Upper lobe of left lung (tissue), 6 donors: ENCODE measurements at places on chromosomes 2 and 18. TPM values are rescaled to one million over a fixed set of nuclear protein-coding genes. Genes with fewer than 3 reads are reported as not detected.

Gene TFPI
- total RNA-seq = 282 TPM

DNA sequence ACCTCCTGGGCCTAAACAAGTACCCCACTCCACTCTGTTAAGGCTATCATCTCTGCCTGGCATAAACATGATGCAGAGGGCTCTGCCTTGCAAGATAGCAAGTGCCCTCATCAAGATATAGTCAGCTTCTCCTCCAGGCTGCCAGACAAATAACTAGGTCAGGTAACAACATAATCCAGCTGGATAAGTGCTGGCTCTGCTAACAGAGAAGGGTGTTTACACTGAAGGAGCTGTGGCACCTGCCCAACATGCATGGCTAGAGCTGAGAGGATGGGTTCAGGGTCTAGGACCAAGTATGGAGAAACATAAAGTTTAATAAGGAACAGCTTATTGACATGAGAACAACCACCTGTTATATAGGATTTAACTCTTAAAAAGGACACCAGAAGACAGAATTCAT is 42.8 kb downstream of the DLGAP1 start:
- H3K4me3 ChIP-seq = no peak overlapping the region
- no peaks in the 10 kb centered on the region for H3K4me1 ChIP-seq
- no peak for DNase-seq
- H3K27ac ChIP-seq = no peak overlapping the region

Gene SERPINB4
- total RNA-seq = 2.6 TPM

DNA sequence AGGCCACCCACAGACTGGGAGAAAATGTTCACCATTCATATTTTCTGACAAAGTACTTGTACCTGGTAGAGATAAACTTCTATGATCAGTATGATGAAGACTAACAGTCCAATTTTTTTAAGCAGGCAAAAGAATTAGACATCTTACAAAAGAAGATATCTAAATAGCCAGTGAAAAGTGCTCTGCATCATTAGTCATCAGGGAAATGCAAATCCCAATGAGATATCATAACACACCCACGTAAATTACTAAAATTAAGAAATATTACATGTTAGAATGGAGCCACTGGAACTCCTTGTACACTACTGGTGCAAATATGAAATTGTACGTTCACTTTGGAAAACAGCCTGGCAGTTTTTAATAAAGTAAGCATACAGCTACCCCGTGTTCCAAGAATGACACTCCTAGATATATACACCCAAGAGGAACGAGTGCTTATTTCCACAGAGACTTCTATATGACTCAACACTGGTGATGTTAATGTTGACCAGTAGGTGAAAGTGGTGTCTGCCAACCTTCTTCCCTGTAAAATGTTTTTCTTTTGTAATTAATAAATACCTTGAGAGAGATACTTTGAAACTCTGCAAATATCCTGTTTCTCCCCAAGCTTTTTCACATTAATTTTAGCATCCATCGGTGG is 80.3 kb downstream of the NPAS2 start:
- H3K4me1 ChIP-seq = peaks cover 3% of the 10 kb centered on the region
- H3K4me3 ChIP-seq = no peak overlapping the region
- no peak for DNase-seq
- no peaks in the 10 kb centered on the region for H3K27me3 ChIP-seq
- no peak overlapping the region for H3K27ac ChIP-seq
- H3K36me3 ChIP-seq = no peaks in the 10 kb centered on the region

- H3K4me1 ChIP-seq = no peaks in the 10 kb centered on the region
- H3K36me3 ChIP-seq = no peaks in the 10 kb centered on the region
- no peak overlapping the region for H3K27ac ChIP-seq
- no peak for DNase-seq
- H3K27me3 ChIP-seq = no peaks in the 10 kb centered on the region
Observed at GRCh38 chr2:70923378-70924015, 12.2 kb upstream of the ATP6V1B1 start.

Gene DNAH6
- total RNA-seq = 4.5 TPM
